ENCODE measurements at places on chromosomes 2 and 18. TPM values are rescaled to one million over a fixed set of nuclear protein-coding genes. Genes with fewer than 3 reads are reported as not detected.

- no peak for DNase-seq
These were observed 385.1 kb upstream of the MEX3C start for GRCh38 chr18:51582551-51582950.

GRCh38 chr2:38723173-38723572 is 28.0 kb downstream of the SRSF7 start:
- no peak for DNase-seq

The SFTPB gene
- total RNA-seq, result 27,489 TPM

- no peak for DNase-seq
These were observed 656.0 kb downstream of the TDRD15 start for GRCh38 chr2:21779786-21780185.

The LINC00305 gene
- not detected for total RNA-seq

The MAP4K4 gene
- total RNA-seq, result 88.0 TPM

All from upper lobe of left lung (tissue), 6 donors.